ENCODE measurements at places on chromosomes 1 and 21.

GRCh38 chr21:34592120-34592955, 22.6 kb downstream of the RCAN1 start:
- DNase-seq, result no peak

- no peak for DNase-seq
Measured at GRCh38 chr1:83097715-83098114, 901.2 kb downstream of the TTLL7 start.

- no peak for DNase-seq
Measured at GRCh38 chr1:42684139-42684538, 1.9 kb downstream of the YBX1 start.

GRCh38 chr1:150321826-150322166, 463 bp downstream of the PRPF3 start:
- no peak for DNase-seq

DNA sequence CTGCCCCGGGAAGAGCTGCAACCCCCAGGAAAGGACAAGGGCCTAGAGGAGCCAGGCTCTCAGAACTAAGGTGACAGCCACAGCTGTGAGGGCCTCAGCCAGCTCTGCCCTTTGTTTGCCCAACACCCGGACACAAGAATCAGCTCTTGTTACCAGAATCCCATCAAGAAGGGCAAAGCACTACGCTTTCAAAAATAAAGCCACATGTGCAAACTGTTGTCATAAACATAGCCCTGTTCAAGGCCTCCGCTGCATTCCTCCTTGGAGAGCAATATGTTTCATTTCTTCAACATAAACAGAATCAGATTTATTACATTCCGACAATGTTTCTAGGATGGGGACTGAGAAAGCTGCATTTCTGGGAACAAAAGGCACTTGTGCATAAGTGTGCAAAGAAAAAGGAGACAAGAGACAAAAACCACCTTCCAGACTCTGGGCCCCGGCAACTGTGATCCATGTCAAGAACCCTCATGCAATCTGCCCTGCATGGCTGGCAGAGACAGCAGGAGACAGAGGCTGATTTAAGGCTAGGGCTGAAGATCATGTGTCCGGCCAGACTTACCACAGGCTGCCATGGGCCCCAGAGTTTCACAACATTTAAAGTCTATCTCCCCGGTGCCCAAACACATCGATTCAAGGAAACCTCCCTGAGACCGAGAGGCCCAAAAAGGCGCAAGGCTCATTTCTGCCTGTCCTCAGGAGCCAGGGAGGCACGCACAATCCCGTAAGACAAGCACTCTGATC, 71.0 kb downstream of the SSBP3 start:
- peak; percentile 74 for DNase-seq

DNA sequence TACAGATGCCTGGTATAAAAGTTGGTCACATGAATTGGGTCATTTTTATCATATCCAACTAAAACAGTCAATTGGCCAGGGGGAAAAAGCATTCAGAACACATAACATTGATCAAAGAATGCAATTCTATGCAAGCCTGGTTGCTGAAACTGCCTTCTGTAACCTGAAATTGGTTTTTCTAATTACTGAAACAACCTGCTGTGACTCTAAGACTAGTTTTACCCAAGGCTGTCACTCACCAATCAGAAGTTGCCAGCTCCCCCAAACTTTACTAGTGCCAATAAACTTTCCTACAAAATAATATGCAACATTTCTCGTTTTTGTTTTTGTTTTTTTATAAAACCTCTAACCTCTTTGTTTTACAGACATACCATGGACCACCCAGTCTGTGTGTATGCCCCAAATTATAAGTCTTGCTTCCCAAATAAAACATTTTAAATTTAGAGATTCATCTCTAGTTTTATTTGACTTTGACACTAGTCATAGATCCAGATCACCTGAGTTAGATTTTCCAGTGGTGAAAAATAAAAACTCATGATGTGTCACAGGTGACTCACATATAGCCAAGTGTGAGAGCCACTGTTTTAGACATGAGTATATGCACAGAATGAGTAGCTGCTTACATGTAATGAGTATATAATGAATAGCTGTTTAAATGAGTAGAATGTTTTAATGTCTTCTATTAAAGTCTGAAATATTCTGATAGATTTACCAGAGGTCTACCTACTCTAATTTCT, 64.2 kb upstream of the CR2 start:
- DNase-seq, result peak; percentile 22

DNA sequence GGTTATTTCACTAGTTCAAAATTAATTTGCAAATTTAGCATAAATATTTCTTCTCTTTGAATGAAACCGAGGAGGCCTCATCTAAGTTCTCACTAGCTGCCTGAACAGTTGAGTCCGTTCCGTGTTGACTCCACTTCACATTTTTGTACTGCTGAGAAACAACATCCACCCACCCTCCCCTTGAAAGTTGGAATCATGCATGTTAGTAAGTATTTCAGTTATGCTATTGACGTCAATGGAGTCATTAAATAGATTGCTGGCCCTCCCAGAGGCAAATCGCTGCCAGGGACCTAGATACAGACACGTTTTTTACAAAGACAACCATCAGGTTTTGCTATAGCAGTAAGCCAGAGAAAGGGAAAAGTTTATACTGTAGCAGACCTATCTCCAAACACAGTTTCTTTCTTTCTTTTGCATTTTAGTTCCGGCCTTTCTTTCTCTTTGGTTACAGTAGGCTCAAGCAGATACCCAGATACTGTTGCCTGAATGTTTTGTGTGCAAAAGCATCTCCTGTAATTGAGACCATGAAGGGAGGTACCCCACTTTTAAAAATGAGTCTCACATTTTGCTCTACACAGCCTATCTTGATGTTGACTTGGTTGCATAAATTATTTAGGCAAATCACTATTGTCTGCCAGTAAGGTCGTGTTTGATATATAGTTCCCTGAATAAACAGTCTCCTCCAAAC, 262.6 kb upstream of the SGIP1 start:
- DNase-seq, result peak; percentile 98

- peak; percentile 88 for DNase-seq
Measured at GRCh38 chr1:51969038-51969705, 21.3 kb downstream of the RAB3B start.

- no peak for DNase-seq
Measured at GRCh38 chr21:29441651-29442050, 142.9 kb downstream of the BACH1 start.

- DNase-seq, result peak; percentile 59
Measured at GRCh38 chr1:89808441-89809117, 12.3 kb upstream of the LRRC8D start.

GRCh38 chr1:14598498-14599182, at the start of gene KAZN:
KAZN (plus strand) TSS chr1:14598685.
- peak; percentile 20 for DNase-seq

DNA sequence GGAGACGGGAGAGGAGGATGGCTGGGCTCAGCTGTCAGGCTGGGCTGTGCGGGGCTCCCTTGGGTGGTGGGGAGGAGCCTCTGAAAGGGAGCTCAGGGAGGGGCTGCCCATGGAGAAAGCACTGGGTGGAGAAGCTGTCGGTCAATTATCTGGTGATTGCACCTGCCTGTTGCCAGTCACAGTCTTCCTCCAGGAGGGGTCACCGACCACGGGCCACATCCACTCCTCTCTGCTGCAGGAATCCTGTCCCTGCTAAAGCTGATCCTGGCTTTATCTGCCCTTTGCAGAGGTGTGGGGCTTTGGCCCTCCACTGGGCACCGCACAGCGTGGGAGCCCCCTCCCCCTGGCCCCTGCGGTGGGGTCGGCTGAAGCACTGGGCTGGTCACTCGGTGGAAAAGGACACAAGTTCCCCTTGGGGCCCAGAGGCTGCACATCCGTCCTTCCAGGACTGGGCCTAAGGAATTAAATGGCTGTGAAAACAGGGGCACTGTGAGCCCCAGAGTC, 21.8 kb upstream of the COL18A1 start:
- no peak for DNase-seq

DNA sequence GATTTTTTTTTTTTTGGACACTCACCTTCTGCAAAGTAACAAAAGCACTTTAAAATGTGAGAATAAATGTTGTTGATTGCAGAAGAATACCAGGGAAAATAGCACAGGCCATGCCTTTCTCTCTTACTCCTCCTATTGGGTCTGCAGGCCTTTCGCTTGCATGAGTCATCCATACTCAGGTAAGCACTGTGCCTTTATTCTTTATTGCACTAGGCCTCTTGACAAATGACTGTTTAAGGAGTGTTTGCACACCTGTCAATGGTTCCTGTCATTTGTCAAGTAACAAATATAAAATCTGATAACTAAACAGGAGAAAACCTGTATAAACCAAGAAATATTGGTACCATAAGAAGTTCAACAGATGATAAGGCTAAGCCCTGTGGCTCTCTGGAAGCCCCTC, 106.5 kb downstream of the RGS7 start:
- no peak for DNase-seq

- DNase-seq, result no peak
Measured at GRCh38 chr1:187762118-187762517, 933.4 kb downstream of the PLA2G4A start.

GRCh38 chr1:118247593-118247992, 62.6 kb upstream of the SPAG17 start:
- peak; percentile 21 for DNase-seq

- DNase-seq, result no peak
Measured at GRCh38 chr1:66925944-66926343, 1.2 kb downstream of the MIER1 start.

- no peak for DNase-seq
Measured at GRCh38 chr21:26126168-26126553, 44.4 kb downstream of the APP start.

GRCh38 chr1:151266315-151266714, 11.8 kb downstream of the PSMD4 start:
- DNase-seq, result no peak

DNA sequence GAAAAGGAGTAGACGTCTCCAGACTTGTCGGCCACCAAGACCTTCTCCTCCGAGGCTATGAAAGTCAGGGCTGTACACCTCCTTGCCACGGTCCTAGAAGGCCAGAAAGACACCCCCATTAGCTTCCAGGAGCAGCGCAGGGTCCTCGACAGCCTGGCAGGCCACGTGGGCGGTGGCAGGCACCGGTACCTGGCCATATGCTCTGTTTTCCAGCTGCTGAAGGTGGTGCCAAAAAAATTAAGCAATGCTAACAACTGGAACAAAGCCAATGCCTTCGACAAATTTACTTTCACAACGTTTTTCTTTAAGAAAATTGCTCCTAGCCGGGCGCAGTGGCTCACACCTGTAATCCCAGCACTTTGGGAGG, 15.9 kb downstream of the WDR4 start:
- no peak for DNase-seq

- no peak for DNase-seq
Measured at GRCh38 chr1:45654540-45655280, 30.9 kb upstream of the CCDC17 start.

DNA sequence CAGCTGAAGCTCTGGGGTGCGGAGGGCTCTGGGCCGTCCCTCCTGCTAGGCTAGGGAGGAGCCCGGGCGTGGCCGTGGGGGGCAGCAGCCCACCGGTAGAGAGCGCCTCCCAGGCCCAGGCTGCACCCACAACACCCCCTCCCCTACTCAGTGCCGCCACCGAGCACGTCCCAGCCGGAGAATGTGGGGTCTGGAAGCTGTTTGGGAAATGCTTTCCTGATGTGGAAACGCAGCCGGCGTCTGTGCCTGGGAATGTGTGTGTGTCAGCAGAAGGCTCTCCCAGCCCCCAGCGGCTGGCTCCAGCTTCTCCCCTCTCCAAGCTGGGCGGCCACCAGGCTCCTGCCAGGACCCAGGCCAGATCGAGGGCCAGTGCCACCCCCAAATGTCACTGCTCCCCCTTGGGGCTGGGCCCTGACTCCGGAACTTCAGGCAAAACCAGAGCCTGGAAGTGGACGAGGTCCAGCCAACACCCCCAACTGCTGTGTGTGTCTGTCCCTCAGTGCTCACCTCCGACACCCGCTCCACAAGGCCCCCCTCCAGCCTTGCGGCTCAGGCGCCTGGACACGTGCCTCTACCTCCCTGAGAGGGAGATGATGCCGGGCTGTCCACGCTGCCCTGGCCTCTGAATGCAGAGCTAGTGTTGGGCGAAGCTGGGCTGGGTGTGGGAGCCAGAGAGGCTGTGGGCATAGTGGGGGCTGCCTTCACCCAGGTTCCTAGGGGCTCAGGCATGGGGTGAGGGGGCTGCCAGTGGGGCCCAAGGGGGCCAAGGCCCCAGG, 74.7 kb downstream of the MEGF6 start:
- DNase-seq, result peak; percentile 58

DNA sequence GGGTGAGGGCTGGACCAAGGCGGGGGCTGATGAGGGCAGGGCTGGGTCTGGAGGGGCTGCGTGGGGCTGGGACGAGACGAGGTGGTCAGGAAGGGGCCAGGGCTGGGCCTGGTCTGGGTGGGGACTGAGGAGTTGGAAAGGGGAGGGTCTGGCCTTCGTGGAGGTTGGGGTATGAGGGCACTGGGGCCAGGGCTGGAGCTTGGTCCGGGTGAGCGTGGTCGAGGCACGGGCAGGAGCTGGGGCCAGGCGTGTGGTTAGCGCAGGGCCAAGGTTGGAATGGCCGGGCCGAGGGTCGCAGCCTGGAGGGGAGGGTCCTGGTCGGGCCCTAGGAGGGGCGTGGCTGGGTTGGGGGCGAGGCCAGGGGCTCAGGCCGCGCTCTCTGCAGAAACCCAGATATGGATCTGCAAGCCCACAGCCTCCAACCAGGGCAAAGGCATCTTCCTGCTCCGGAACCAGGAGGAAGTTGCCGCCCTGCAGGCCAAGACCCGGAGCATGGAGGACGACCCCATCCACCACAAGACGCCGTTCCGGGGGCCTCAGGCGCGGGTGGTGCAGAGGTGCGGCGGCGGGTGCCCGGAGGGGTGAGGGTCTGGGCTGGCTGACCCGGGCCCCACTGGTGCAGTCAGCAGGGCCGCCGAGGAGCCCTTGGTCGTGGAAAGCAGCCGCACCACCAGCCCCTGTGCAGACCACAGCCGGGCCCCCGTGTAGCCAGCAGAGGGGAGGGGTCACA, 9.0 kb downstream of the TTLL10 start:
- no peak for DNase-seq
